ENCODE measurements at places on chromosomes 11 and 22.

DNA sequence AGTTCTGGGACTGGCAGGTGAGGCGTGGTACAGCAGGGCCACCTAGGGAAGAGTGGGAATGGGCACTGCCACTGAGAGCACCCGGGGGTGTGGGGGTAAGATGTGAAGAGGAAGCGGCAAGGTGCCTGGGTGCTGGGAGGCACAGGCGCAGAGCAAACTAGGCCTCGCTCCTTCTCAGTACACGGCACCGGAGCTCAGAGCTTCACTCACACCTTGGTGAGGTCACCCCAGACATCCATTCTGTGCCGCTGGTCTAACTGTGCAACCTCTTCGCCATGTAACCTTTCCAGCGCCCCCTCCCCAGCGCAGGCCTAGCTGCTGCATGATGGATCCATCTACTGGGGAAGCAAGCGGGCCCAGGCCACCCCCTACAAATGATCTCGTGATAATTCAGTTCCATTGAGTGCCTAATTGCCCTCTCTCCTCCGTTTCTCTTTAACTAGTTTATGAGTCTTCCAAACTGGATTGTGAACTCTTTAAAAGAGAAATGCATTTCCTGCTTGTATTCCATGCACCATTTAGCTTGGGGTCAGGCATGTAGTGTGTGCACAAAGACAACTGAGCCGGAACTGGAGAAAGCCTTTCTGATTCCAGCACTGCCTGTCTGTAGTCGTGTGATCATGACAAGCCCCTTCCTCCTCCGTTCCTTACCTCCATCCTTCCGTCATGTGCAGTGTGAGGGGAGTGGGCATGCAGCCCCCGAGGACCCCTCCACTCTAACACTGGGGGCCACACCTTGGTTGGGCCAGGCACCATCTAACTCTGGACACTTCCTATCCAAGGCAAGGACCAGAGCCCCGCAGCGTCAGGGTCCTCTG is 1475.2 kb downstream of the TBC1D22A start:
- DNase-seq = no peak

- peak; percentile 46 for DNase-seq
Measured at GRCh38 chr11:21415606-21416005, 746.2 kb downstream of the NELL1 start.

GRCh38 chr11:14653090-14653489 is 9.5 kb downstream of the PDE3B start:
- DNase-seq = no peak

DNA sequence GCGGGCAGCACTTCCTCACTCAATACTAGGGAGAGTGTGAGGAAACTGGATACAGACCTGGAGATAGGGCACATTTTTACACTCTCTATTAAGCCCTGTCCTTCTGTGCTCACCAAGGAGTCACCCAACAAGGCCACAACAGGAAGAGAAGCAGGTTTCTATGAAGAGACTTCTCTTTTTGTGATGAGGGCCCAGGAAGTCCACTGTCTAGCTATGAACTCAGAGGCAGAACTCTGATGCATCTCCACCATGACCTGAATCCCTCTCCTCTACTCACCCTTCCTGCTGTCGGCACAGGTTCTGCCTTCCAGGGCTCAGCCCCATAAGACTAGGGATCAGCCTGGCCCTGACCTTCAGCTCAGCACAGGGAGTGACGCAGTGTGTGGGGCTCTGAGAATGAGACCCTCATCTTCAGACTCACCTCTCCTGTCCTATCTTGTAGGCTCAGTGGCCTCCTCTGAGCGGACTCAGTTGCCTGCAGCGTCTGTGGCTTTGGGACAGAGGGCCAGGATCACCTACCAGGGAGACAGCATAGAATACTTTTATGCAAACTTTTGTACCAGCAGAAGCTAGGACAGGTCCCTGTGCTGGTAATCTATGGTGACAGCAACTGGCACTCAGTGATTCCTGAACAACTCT is 49.3 kb upstream of the IGLL5 start:
- DNase-seq = no peak

- DNase-seq = no peak
Measured at GRCh38 chr22:50530580-50530876, 716 bp upstream of the TYMP start.
